Skeletal muscle cell (primary cell): ENCODE measurements at places on chromosomes 6 and 20.
A peak's percentile ranks its signal among the peaks of the same experiment; 100 is the strongest.

- peak; percentile 43 for DNase-seq
Observed at GRCh38 chr6:166996406-166996805, 2.8 kb upstream of the CEP43 start.

DNA sequence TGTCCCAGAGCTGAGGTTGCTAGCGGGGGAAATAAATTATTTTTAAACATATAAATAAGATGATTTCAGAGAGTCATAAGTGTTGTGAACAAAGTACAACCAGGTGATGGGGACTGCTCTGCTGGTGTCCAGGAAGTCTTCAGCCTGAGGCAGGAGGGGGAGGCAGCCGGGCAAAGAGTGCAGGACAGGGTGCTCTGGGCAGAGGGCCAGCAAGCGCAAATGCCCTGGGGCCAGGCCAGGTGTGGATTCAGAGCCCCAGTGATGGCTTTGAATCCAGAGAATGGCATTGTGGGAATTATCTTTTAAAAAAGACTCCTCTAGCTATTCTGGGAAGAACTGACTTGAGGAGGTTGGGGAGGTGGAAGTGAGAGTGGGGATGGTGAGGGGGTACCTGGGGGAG, 1.6 kb downstream of the CLPSL1 start:
- no peak for DNase-seq

GRCh38 chr6:73747289-73747688, 51.3 kb downstream of the CD109 start:
- no peak for DNase-seq

GRCh38 chr6:129672881-129673631, 36.9 kb downstream of the ARHGAP18 start:
- DNase-seq, result peak; percentile 44

- DNase-seq, result no peak
Observed at GRCh38 chr6:170188571-170189001, 102.3 kb downstream of the DLL1 start.

GRCh38 chr6:51578994-51579393, 508.4 kb downstream of the PKHD1 start:
- DNase-seq, result no peak

GRCh38 chr20:50122763-50123162, 9.8 kb upstream of the UBE2V1 start:
- DNase-seq, result no peak

GRCh38 chr6:141488488-141488887, 644.2 kb upstream of the GJE1 start:
- DNase-seq, result peak; percentile 36

- no peak for DNase-seq
Observed at GRCh38 chr6:55499591-55499990, 79.4 kb downstream of the HMGCLL1 start.

DNA sequence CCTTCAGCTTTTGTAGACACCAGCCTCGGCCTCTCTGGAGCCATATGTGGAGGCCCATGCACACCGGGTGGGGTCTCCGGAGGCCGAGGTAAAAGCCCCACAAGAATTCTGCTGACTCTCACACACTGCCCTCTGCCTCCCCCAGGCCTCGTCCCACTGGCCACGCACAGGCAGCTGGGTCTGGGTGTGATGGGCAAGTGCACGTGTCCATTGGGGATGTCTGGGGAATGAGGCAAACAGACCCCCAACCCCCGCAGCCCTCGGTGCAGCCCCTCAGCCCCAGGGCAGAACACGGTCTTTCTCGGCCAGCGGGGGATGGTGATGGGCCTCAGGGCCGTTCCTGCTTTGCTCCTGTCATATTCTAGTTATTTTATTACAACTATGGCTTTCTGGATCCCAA, 44.0 kb upstream of the GATA5 start:
- no peak for DNase-seq

- no peak for DNase-seq
Observed at GRCh38 chr20:50343490-50344179, 153.0 kb downstream of the CEBPB start.

DNA sequence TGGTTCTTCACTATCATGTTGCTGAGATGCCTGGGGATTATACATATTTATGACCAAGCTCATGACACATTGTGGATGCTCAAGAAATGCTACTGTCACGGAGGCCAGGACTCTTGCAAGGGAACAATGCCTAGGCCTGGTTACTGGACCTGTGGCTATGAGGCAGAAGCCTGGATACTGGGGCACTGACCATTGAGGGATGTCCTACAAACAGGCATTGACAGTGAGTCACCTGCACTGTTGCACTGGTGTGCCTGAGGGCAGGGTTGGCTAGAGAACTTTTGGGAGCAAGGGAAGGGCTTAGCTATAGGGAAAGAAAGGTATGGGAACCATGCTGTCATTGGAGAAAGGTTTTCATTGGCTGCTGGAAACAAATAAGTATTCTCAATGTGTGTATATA, 313.1 kb upstream of the SUPT3H start:
- DNase-seq, result no peak

DNA sequence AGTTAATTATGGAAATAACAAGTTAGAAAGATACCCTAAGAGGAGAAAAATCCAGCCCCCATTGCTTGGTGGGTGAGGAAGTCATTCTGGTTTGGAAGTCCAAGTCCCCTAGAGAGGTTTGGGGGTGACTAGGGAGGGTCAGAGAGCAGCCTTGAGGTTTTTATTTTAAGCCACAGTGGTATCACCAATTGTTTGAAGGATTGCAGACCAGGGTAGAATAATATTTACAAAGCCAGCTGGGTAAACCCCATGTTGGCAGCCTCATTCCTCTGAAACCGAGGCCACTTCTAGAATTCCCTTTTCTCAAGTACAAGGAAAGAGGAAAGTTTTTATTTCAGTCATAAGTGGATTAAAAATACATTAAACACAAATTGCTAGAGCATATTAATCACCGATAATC, 99.7 kb downstream of the TMEM170B start:
- no peak for DNase-seq

DNA sequence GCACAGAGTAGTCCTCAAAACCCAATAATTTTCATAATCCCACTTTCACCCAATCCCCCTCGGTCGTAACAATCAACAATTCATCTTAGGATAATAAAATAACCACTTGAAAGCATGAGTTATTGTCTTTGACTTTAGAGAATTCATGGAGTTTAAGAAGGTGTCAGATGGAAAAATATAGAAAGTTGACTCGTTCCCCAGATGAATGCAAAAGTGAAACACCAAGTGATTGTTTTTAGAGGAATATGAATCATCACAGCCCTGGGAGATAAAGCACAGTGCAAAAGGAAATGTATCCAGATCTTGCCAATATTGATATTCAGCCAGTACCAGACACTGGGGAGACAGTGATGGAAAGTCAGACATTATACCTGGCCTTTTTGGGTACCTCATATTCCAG, 860.5 kb downstream of the DHX35 start:
- no peak for DNase-seq

DNA sequence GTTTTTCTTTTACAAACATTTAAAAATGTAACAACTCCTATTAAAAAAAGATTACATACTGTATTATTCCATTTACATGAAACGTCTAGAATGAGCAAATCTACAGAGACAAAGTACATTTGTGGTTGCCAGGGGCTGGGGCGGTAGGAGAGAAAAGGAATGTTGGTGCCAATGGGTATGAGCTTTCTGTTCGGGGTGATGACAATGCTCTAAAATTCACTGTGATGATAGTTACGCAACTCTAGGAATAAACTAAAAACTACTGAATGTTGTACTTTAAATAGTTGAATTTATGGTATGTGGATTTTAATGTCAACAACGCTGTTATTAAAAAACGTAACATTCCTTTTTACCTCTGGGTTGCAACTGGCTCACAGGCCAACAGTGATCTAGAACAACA, 211.1 kb downstream of the GMDS start:
- DNase-seq, result no peak

GRCh38 chr6:150142670-150143515, at the start of gene PPP1R14C:
Gene PPP1R14C, plus strand, starts transcription at chr6:150143044. Its CDS starts 149 bp downstream, at chr6:150143193.
- no peak for DNase-seq
